T-helper 17 cell (primary cell): ENCODE measurements at places on chromosomes 13 and 19.

DNA sequence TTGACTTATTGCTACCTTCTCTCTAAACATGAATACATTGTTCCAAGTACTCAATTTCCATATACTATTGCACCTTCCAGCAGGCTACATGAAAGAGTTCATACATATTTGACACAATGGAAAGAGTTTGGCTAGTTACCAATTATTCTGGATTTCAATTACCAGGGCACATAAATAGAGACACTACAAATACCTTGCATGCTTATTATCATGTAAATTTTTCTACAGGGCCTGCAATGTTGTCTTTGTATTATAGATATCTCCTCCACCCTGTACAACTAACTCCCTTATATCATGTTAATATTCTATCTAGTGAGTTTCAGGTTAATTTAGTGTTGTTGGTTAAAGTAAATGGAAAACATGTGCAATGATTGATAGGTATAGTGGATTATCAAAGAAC lies 540.7 kb upstream of the SLITRK5 start:
- no peak for DNase-seq

DNA sequence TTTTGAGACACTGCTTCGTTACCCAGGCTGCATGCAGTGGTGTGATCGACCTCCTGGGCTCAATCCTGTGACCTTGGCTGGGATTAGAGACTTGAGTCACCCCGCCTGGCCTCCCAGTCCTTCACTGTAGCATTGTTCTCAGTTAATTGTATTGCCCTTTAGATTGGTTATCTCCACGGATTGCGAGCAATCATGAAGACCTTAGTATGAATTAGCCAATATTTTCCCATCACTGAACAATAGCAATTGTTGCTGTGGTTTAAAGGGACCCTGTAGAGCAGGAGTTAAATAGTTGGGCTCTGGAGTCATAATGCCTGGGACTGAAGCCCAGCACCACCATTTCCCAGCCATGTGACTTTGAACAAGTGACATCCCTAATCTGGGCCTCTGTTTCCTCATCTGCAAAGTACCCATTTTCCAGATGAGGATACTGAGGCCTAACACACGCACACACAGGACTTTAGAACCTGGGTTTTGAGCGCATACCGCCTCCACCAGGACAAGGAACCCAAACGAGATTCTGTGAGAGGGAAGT lies 8.4 kb downstream of the PPP1R14A start:
- no peak for DNase-seq

DNA sequence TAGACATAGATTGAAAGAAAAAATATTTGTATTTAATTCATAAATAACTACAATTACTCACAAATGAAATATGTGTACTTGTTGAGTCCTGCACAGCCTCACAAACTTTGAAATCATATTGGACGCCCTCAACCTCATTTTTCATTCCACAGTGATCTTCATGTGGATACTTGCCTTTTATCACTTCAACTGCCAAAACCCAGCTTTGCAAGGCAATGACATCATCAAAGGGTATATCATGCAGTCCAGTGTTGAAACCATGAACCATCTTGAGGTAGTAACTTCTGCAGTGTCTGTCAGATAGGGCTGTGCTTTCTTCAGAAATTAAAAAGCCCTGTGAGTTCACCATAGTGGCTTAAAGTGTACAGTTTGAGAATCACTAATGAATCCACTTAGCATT lies 82.2 kb downstream of the HS6ST3 start:
- no peak for DNase-seq

- DNase-seq = no peak
These were observed 125.0 kb downstream of the VWA8 start for GRCh38 chr13:41835871-41836270.

DNA sequence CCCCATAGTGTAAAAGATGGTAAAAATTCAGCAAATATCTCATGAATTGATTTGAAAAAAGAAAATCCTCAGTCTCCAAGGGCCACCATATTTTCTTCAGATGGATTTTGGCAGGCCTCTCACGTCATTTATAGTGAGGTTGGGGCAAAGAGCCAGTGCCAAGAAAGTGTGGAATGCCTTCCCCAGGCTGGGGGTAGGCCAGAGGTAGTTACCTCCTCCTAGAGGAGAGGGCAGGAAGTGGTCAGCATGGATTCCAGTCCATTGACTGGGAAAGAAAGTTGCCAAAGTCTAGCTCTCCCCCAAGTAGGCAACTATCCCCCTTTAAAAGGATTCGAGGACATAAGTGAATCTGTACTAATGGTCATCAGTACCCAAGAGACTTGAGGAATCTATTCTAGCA lies 68.4 kb upstream of the KCTD4 start:
- DNase-seq = no peak
